Camera-type eye (tissue), 1 donor: ENCODE measurements at places on chromosomes 7 and 10. TPM values are rescaled to one million over a fixed set of nuclear protein-coding genes. Genes with fewer than 3 reads are reported as not detected.

LRRC18 gene
- not detected for total RNA-seq

MYH16 gene
- total RNA-seq = not detected

HEPACAM2 gene
- 0.38 TPM for total RNA-seq

HOXA7 gene
- not detected for total RNA-seq
